CD4-positive, alpha-beta T cell treated with Interleukin-15 for 1 hour (primary cell): ENCODE measurements at places on chromosomes 11 and 22.

GRCh38 chr11:75077316-75077715 is 19.4 kb downstream of the OR2AT4 start:
- no peak for DNase-seq

- DNase-seq = no peak
These were observed 41.0 kb downstream of the TMPRSS5 start for GRCh38 chr11:113664981-113665710.

GRCh38 chr11:86341382-86341781 is 33.3 kb upstream of the CCDC81 start:
- no peak for DNase-seq

- DNase-seq = no peak
These were observed 3.8 kb downstream of the PRG3 start for GRCh38 chr11:57377107-57377506.

- no peak for DNase-seq
These were observed 66.4 kb downstream of the GAB2 start for GRCh38 chr11:78351193-78351592.

DNA sequence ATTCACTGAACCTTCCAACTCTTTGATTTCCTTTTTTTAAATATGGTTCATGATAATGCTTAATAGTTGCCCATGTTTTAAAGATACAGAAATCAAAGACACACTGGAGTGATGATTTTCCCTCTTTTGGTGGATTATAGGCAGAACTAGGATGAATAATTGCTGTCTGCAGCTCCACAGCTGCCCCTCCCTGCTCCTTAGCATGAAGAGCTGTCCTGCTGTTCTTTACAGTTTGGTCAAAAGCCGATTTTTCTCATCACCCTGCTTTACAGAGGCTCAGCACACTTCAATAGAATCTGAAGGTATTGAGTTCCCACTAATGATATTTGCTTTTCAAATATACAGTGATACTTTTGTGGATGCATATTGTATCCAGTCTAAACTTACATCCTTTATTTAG is 202.6 kb downstream of the AASDHPPT start:
- DNase-seq = no peak

- DNase-seq = no peak
These were observed 65.2 kb downstream of the MPPED1 start for GRCh38 chr22:43476751-43477725.

GRCh38 chr11:116852261-116853031 is 15.0 kb upstream of the APOA1 start:
- DNase-seq = no peak

- DNase-seq = no peak
These were observed 28.4 kb upstream of the RBFOX2 start for GRCh38 chr22:36056980-36057379.

DNA sequence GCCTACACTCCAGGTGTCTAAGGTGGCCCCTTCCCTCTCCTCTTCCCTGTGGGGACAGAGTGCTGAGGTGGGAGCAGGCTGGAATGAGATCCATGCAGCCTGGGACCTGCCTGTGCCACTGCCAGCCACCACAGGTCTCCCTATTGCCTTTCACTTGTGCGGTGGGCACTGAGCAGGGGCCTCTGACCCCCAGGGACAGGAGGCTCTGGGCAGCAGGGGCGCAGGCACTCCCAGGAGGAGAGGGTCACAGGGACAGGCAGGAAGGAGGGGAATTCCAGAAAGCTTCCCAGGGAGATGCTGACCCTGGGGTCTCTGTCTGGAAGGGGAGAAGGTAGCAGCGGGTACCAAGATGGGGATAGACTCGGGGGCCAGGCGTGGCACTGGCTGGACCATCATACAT is 228.5 kb upstream of the B3GAT1 start:
- DNase-seq = no peak

DNA sequence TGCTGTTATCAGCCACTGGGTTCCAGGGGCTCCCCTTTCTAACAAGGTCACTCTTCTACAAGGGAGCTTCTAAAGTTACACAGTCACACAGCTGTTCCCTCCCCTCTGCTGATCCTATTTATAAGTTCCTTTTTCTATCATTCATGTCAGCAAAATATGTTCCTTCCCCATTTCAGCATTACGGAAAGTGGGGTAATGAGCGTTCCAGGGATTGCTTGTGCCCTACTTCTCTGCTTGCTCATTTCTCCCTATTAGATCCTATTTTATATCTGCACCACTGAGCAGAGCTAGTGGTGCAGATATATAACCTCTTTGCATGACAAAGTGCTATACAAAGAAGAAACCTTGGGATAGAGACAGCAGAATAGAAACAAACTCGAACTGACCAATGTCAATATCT is 22.7 kb upstream of the PLEKHB1 start:
- no peak for DNase-seq

DNA sequence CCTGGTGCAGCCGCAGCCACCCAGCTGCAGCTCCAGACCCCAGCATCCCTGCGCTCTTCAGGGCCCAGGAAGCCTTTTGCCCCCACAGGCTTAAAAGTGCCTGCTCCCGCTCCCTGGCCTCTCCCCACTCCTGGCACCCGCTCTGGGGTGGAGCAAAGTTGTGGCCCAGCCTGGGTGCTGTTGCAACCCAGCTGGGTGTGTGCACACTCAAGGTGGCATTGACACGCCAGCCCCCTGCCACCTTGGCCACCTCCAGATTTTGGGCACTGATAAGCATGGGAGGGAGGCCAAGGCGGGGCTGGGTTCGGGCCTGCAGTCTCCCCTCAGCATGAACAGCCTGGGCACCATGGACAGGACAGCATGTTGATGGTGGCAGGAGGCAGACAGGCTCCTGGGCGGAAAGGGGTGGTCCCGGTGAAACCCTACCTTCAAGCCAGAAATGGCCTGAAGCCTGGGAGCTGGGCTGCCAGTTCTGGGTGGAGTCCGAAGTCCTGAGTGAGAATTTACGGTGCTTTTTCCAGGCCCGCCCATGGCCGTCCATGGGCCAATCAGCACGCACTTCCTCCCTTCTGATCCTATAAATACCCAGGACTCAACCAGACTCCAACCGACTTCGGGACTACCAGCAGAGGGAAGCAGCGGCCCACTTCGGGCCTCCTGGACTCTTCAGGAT is 23.6 kb upstream of the RNASEH2C start:
- DNase-seq = peak; percentile 35

GRCh38 chr11:96964661-96965060 is 574.8 kb downstream of the JRKL start:
- DNase-seq = no peak

DNA sequence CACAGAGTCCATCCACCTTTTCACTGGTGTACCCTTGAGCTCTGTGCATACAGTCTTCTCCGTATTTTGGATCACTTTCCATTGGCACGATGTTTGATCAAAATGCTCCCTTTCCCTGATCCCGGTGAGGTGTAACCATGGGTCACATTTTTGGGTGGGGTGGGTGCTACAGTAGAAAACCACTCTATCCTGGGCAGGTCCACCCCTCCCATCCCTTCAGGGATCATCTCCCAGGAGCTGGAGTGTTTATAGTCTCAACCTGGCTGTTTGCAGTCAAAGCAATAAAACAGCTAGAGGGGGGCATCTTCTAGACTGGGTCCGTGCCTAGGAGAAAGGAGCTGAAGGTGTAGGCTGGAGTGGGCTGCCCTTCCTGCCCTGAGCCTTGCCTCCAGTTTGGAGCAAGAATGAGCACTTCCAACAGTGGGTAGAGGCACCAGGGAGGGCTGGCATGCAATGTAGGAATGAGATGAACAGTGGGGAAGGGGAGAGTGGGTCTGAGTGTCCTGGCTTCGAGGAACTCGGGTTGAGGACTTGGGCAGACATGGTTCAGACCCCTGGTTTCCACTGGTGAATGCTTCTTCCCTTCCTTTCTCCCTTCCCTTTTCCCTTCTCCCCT is 38.8 kb downstream of the RNF141 start:
- no peak for DNase-seq

GRCh38 chr11:27349919-27350318 is 13.1 kb downstream of the CCDC34 start:
- DNase-seq = no peak

GRCh38 chr22:43038325-43038724 is 23.4 kb upstream of the PACSIN2 start:
- DNase-seq = no peak

GRCh38 chr11:128843198-128843785 is 23.8 kb downstream of the KCNJ1 start:
- DNase-seq = no peak

DNA sequence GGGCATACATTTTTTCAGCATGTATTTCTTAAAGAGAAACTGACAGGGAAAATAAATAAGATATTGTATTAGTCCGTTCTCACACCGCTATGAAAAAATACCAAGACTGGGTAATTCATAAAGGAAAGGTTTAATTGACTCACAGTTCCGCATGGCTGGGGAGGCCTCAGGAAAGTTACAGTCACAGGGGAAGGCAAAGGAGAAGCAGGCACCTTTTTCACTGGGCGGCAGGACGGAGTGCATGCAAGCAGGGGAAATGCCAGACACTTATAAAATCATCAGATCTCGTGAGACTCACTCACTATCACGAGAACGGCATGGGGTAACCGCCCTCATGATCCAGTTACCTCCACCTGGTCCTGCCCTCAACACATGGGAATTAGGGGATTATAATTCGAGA is 44.2 kb downstream of the PPFIA1 start:
- DNase-seq = peak; percentile 56

GRCh38 chr22:37459206-37459605 is 27.0 kb downstream of the MFNG start:
- no peak for DNase-seq

DNA sequence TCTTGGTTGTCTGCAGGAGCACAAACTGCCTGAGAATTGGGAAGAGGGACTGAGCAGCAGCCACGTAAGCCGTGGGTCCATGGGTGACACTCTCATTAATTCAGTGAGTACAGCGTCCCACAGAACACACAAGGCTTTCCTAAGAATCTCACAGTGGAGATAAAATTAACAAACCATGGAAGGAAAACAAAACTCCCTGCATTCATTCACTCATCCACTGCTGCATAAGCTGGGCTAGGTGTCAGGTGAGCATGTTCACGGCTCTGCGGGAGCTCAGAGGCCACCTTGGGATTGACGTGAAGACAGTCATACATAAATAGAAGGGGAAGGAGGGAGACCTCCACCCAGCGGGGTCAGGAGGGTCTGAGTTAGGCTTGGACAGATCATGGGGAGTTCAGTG is 1442.7 kb downstream of the TBC1D22A start:
- DNase-seq = no peak

- DNase-seq = no peak
These were observed 507.4 kb downstream of the METTL15 start for GRCh38 chr11:28615542-28615941.

DNA sequence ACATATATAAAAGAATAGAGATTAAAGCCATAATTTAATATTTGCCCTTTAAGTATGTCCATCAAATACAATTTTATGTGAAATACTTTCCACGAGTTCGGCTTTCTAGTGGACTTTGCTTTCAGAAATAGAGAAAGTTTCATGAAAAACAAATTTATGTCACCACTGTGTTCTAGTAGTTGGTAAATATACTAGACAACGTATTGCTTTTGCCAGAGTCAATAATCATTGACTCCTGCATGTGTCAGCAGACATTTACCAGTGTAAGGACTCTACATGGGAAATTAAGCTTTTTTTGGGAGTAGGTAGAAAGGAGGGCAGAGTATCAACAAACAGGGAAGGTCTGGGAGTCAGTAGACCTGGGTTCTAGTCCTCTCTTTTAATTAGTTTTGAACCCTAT is 32.3 kb upstream of the CAT start:
- DNase-seq = no peak

- DNase-seq = no peak
These were observed 184.9 kb upstream of the LUZP2 start for GRCh38 chr11:24311974-24312373.

GRCh38 chr11:76776472-76776871 is 6.7 kb upstream of the TSKU start:
- no peak for DNase-seq

GRCh38 chr11:119149018-119149785 is at the start of gene ABCG4:
Gene ABCG4 (plus strand): TSS chr11:119149052. CDS start chr11:119149966, 914 bp downstream.
- no peak for DNase-seq

GRCh38 chr11:69896250-69896649 is 77.0 kb upstream of the FGF3 start:
- no peak for DNase-seq

- no peak for DNase-seq
These were observed 39.7 kb upstream of the CCDC89 start for GRCh38 chr11:85725510-85726258.

DNA sequence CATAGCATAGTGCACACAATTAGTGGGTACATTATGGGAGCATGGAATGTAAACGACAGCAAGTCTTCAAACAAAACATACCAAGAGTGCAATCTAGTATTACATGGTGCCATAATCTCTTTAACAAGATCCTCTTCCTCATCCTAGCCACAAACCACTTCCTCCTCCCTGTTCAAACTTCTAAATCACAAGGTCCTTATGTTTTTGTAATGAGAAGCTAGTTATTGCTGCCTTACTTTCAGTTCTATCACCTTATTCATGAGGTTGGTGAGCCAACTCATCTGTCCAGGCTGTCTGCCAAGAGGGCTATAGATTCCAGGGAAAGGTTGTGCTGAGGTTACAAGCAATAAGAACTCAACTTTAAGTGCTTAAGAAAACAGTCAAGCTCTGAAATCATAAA is 195.4 kb upstream of the ARHGAP20 start:
- no peak for DNase-seq

DNA sequence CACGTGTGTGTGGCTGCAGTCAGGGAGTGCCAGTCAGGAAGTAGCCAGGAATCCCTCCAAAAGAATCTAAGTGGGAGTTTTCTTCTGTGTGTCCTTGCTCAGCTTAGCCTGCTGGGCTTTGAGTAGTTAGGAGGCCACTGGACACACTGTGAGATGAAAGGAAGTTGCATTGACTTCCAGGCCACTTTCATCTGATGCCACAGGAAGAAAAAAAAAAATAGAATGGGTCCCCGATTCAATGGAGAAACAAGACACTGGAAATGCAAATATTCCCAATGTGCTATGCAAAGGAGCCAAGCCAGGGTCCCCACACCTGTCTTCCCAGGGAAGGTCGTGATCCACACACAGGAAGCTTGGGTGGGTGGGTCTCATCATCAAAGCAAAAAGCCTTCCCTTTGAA is 95.6 kb upstream of the E2F8 start:
- DNase-seq = no peak

DNA sequence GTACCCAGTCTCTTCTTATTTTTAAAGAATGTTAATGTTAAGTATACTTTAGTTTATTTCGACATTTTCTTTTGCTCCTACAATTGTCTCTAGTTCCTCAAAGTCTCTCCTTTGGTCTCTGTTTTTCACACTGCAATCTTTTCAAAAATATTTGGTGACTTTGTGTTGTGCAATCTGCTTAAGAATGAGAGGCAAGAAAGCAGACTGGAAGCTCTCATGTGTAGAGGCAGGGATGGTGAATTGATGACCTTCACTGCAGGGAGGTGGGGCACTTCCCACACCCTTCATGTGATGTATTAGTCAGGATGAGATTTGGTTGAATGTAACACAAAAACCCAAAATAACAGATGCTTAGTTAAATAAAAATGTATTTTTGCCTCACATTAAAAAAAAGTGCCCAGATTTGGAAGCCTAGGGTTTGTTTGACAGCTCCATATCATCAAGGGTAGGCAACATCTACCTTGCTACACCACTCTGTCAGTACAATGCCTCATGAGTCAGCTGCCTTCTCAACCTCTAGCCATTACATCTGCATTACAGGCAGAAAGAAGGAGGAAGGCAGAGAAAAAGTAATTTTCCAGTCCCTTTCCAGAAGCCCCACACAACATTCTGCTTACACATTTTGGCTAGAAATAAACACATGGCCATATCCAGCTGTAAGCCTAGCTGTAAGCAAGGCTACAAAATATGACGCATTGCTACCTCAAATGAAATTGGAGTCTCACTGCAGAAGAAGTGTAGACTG is 3.8 kb upstream of the MMP27 start:
- no peak for DNase-seq

- DNase-seq = no peak
These were observed 31.6 kb downstream of the SBF1 start for GRCh38 chr22:50443197-50443596.

GRCh38 chr22:38148245-38148644 is 33.4 kb downstream of the PLA2G6 start:
- no peak for DNase-seq
